ENCODE measurements at places on chromosomes 4 and X.

GRCh38 chr4:5156682-5157081 is 105.4 kb downstream of the STK32B start:
- DNase-seq = no peak

DNA sequence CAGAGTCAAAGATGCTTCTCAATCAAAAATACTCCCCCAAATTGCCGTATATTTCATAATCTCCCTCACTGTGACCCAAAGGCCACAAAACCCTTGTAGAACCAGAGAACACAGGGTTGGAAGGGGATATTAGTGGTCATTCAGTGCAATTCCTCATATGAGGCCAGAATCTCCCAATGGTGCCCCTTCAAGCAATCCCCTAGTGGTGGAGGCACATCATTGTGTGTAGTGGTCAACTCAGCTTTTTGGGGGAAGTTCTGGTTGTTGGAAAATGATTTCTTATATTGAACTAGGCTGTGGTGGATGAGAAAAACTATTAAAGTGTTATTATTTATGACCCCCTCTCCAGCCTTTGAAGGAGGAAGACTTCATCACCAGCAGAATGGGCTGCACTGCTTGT is 17.6 kb upstream of the BOD1L1 start:
- no peak for DNase-seq

DNA sequence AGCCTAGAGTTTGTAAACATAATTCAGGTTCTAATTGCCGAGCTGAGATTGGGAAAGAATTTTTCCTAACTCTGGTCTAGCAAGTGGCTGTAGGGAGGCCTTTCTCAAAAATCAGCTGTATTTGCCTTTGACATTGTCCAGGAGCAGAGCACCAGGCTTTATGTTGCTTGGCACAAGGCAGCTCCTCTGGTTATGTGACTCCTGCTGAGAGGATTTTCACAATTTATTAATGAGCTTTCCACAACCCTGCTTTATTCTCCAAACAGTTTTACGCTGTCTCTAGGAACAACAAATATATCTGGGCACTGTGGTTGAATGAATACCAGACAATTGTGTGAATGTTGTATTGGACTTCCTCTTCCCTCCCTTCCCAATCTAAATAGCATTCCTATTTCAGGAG is 14.9 kb downstream of the LSM6 start:
- no peak for DNase-seq

GRCh38 chrX:154437971-154438893 is 1.3 kb downstream of the GDI1 start:
- DNase-seq = no peak

- DNase-seq = no peak
These were observed 125.5 kb downstream of the HTR2C start for GRCh38 chrX:114709406-114709805.

Measured in GM20000 (cell line).